ENCODE measurements at places on chromosomes 6 and 20. TPM values are rescaled to one million over a fixed set of nuclear protein-coding genes. Genes with fewer than 3 reads are reported as not detected.

GRCh38 chr6:12189661-12190060 is 100.5 kb upstream of the EDN1 start:
- no peak for DNase-seq

- DNase-seq = peak; percentile 53
These were observed 15.0 kb downstream of the ALDH8A1 start for GRCh38 chr6:134934793-134935485.

DNA sequence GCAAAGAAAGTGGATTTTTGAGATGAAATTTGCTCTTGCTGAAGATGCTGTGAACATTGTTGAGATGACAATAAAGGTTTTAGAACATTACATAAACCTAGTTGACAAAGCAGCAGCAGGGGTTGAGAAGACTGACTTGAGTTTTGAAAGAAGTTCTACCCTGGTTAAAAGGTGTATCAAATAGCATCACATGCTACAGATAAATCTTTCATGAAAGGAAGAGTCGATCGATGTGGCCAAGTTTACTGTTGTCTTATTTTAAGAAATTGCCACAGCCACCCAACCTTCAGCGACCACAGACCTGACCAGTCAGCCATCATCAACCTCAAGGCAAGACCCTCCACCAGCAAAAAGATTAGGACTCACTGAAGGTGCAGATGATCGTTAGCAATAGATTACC is 155.3 kb downstream of the HS3ST5 start:
- no peak for DNase-seq

GRCh38 chr6:55108134-55109130 is 65.9 kb upstream of the HCRTR2 start:
- peak; percentile 4 for DNase-seq

- DNase-seq = no peak
These were observed 14.0 kb downstream of the PGBD1 start for GRCh38 chr6:28295326-28295725.

GRCh38 chr6:136337121-136337520 is 47.5 kb upstream of the BCLAF1 start:
- no peak for DNase-seq

DNA sequence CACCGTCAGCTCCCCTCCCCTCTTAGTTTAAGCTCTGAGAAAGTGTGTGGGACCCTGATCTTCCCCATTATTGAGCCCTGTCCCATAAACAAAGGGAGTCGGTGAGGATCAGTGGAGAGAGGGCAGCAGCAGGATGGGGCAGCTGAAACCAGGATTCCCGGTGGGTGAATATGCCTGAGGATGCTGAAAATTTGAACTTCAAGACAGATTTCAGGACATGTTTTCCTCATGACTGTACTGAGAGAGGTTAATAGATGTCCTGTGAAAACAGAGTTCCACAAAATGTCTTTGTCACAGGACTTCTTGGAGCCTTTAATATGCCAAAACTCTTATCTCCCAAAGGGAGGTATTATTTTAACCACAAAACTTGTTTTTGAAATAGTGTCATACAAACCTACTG is 53.5 kb upstream of the SLC22A16 start:
- peak; percentile 87 for DNase-seq

DNA sequence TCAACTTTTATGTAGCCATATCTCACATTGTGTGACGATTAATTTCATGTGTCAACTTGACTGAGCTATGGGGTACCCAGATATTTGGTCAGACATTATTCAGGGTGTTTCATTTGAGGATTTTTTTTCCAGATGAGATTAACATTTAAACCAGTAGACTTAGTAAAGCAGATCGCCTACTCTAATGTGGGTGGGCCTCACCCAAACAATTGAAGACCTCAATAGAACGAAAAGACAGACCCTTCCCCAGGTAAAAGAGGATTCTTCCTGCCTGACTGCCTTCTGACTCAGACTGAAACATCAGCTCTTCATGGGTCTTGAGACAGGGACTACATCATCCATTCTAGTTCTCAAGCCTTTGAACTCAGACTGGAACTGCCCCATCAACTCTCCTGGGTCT is 231.7 kb upstream of the SASH1 start:
- DNase-seq = no peak

DNA sequence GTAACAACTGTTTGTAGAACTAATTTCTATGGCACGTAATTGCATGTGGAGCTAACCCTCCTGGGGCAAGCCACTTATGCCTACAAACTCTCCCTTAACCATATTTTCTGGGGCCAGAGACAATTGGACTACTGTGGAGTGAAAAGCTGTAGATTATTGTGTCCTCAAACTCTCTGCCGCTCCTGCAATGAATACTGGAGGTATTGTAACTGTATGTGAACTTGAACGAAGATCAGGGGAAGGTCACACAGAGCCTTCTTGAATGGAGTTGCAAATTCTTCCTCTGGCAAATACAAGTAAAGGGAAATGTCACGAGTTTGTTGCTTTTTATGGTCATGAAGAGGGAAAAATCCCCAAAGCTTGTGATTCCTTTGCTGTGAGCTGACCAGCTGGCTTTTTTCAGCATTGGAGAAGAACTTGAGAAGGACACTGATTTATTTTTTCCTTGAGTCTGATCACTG is 18.2 kb downstream of the AKAP12 start:
- DNase-seq = no peak

GRCh38 chr6:157929076-157929475 is 52.6 kb upstream of the SYNJ2 start:
- DNase-seq = no peak

DNA sequence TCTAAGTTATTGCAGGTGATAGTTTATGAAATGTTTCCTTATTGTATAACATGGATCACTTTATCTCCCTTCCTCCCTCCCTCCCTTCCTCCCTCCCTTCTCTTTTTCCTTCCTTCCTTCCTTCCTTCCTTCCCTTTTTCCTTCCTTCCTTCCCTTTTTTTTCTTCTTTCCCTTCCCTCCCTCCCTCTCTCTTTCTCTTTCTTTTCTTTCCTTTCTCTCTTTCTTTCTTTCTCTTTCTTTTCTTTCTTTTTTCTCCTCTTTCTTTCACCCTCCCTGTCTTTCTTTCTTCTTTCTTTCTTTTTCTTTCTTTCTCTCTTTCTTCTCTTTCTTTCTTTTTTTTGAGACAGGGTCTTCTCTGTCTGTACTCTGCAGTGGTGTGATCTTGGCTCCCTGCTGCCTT is 5.8 kb downstream of the OR2B3 start:
- no peak for DNase-seq

- DNase-seq = no peak
These were observed 899.3 kb upstream of the MAP3K7 start for GRCh38 chr6:91486200-91486599.

GRCh38 chr20:13856354-13856753 is 71.5 kb downstream of the NDUFAF5 start:
- DNase-seq = no peak

- DNase-seq = no peak
These were observed 108.8 kb downstream of the ASXL1 start for GRCh38 chr20:32466739-32467505.

GRCh38 chr6:122956376-122956775 is 39.7 kb upstream of the CLVS2 start:
- DNase-seq = no peak

- no peak for DNase-seq
These were observed 15.1 kb upstream of the PCMTD2 start for GRCh38 chr20:64240243-64241015.

- no peak for DNase-seq
These were observed 624.1 kb upstream of the CDH4 start for GRCh38 chr20:60627751-60628565.

- peak; percentile 70 for DNase-seq
These were observed 356.8 kb downstream of the BTBD9 start for GRCh38 chr6:38282911-38283310.

GRCh38 chr6:3372912-3373554 is 83.8 kb downstream of the SLC22A23 start:
- DNase-seq = no peak

GRCh38 chr20:50328996-50329898 is 138.6 kb downstream of the CEBPB start:
- DNase-seq = no peak

GRCh38 chr6:34568341-34569201 is 12.4 kb upstream of the SPDEF start:
- peak; percentile 68 for DNase-seq

DNA sequence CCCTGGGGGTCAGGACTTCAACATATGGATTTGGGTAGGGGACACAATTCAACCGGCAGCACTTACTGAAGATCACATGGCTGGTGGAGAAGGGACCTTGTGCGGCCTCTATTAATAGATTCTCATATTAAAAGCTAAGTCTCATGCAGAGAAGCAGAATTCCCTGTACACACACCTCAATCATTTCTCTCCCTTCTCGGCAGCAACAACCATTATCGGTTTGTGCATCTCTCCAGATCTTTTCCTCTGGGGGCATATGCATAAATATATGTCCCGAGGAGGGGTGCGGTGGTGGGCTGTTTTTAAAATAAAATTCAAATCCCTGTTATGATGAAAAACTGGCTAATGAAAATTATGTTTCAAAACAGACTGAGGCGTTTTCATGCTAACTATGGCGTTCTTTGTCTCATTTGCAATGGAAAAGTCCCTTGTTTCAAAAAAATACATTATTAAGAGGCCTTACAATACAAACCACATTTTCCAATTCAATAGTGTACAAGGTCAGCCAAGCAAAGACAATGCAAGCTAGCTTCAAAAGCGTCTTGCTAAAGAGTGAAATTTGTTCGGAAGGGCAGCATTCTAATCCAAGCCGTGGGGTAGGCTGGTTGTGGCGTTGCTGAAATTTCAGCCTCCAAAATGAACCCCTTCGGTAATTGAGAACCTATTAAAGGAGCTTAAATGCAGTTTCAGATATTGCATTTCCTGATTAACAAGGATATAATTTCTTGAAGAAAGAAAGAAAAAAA is 17.3 kb downstream of the APCDD1L start:
- no peak for DNase-seq

- DNase-seq = no peak
These were observed 110.6 kb upstream of the TENT5A start for GRCh38 chr6:81863123-81863522.

DNA sequence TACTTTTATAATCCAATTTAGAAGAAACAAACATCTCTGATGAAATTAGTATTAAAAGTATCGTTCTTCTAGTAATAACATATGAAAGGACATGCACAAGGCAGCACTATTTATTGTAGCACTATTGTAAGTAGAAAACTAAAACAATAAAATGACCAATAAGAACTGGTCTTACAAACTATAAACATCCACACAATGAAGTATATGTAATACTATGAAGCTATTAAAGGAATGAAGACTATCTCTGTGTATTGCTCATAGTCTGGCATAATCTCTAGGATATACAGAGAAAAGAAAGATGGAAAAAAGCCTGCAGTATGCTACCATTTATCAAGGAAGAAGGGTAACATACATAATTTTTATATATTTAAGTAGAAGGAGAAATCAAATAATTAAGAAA is 16.7 kb downstream of the LCA5 start:
- no peak for DNase-seq

HLA-DOA gene
- total RNA-seq = not detected

CNR1 gene
- total RNA-seq = 0.64 TPM

RAD21L1 gene
- not detected for total RNA-seq

SLC35F1 gene
- not detected for total RNA-seq

OPN5 gene
- total RNA-seq = not detected

ID4 gene
- total RNA-seq = 5.2 TPM

BMP5 gene
- not detected for total RNA-seq

MTCH1 gene
- 490 TPM for total RNA-seq
